ENCODE measurements at places on chromosomes 5 and 9. TPM values are rescaled to one million over a fixed set of nuclear protein-coding genes. Genes with fewer than 3 reads are reported as not detected.

Gene MATR3
- 141 TPM for total RNA-seq

Gene BARHL1
- not detected for total RNA-seq

Gene ADAMTS16
- not detected for total RNA-seq

Gene SIL1
- total RNA-seq, result 34.7 TPM

Gene PLCXD3
- total RNA-seq, result 11.1 TPM

Gene TAF1L
- total RNA-seq, result not detected

Gene IL13
- total RNA-seq, result not detected

Gene WDR31
- 1.6 TPM for total RNA-seq

Gene NDST1
- total RNA-seq, result 110 TPM

Gene ANKRD31
- 0.09 TPM for total RNA-seq

Gene KIF4B
- total RNA-seq, result not detected

Gene SLC27A6
- total RNA-seq, result 0.51 TPM

Gene PLK2
- total RNA-seq, result 458 TPM

Gene PCDHGB2
- 0.77 TPM for total RNA-seq

Gene OR2V1
- not detected for total RNA-seq
